ENCODE measurements at places on chromosomes 3 and 15.

DNA sequence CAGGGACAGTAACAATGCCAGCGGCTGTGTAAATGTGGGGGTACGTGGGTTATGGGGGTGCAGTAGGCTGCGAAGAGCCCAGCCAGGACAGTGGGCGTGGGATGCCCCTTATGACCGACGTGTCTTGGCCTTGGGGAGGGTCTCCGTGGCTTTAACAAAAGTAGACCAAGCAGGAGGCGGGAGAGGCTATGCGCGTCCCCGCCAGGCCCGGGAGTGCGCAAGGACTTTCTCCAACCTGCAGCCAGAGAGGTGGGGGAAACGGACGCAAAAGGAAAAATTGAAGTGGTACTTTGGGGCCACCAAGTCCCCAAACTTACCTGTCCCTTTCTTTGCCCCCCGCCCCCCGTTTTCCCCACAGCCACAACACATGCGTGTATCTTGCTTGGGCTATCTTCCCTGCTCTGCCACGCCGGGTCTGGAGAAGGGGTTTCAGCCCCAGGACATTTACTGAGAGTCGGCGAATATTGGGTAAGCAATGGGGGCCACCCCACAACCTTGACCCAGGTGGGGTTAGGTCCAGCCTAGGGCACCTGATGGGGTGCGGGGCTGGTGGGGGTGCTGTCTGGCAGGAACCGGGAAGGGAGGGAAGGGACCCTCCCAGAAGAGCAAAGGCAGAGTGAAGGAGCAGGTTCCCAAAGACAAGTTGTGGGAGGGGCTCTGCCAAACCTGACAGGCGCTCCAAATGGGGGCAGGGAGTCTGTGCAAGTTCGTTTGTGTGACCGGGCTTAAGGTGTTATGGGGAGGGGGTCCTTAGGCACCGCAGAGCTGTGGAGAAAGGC is 652 bp downstream of the ISLR2 start:
- no peak for DNase-seq

GRCh38 chr15:101488300-101489164 is 975 bp downstream of the PCSK6 start:
- peak; percentile 75 for DNase-seq

- no peak for DNase-seq
Observed at GRCh38 chr3:130341388-130341787, 4.1 kb upstream of the COL6A5 start.

DNA sequence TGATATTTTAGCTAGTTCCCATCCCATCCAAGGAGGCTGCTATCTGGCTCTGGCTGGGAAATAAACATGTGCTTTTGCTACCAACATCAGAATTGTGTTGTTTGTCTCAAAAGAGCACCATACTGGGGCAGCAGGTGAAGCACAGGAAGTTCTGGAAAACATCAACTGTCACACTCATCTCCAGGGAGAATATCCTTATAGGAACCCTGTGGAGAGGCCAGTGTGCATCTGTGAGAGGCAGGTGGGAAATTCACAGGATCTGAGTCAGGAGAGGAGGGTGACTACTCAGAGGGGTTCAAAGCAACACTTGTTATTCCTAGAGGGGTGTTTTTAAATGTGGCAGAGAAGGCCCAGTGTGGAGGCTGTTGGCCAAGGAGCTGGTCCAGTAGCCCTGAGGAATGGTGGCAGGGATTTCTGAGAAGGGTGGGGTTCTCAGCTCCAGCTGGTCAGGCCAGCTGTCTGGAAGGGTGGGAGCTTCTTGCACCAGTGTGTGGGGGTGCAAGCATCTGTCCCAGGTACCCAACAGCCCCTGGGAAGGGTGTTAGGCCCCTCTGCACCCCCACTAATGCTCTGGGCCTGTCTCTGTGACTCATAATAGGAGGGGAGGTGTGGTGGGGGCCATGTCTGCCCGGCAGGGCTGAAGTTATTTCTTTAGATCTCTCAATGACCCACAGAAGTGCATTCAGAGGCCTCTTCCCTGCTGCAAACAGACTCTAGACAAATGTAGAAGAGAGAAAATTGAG is 28.7 kb downstream of the RPSA start:
- no peak for DNase-seq

DNA sequence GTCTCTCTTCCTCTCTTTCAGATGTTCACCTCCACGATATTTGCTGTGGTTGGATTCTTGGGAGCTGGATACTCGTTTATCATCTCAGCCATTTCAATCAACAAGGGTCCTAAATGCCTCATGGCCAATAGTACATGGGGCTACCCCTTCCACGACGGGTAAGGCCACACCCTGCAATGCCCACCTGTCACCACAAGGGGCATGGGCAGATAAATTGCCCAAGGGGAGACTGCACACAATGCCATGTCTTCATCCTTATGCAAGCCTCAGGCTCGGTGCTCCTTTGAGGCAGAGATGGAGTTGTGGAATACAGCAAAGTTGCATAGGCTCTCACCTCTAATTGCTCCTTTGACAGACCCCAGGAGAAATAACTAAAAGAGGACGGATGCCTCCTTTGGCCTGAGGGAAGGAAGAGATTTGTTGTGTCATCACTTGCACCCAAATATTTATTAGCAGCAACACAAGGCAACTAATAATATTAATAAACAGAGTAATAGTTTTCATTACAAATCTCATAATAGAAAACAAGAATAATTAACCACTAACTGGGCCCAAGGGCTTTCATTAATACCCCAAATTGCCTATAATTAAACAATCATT is 13.2 kb downstream of the TM4SF4 start:
- DNase-seq, result peak; percentile 52

- DNase-seq, result no peak
Observed at GRCh38 chr3:151539599-151539998, 78.7 kb upstream of the IGSF10 start.

GRCh38 chr3:188584162-188584529 is 430.2 kb downstream of the LPP start:
- DNase-seq, result no peak

GRCh38 chr3:167837466-167837865 is 101.9 kb downstream of the SERPINI1 start:
- no peak for DNase-seq

- DNase-seq, result no peak
Observed at GRCh38 chr3:177420651-177421480, 223.6 kb upstream of the TBL1XR1 start.

DNA sequence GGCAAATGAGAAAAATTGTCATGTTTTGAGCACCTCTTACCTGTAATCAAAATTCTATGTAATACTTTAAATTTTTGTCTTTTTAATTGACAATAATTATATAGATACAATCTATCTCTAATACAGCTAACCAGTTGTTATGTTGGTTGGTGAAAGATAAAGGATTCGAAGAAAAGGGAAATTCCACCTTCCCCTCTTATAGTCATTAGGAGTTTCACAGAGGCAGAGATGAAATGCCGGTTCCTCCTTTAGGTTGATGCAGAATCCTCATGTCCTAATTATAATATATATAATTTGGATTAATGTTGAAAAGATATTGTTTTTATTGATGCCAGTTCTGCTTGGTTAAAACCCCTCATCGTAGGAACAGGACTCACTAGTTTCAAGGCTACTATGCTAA is 67.1 kb downstream of the LRCH3 start:
- DNase-seq, result no peak

DNA sequence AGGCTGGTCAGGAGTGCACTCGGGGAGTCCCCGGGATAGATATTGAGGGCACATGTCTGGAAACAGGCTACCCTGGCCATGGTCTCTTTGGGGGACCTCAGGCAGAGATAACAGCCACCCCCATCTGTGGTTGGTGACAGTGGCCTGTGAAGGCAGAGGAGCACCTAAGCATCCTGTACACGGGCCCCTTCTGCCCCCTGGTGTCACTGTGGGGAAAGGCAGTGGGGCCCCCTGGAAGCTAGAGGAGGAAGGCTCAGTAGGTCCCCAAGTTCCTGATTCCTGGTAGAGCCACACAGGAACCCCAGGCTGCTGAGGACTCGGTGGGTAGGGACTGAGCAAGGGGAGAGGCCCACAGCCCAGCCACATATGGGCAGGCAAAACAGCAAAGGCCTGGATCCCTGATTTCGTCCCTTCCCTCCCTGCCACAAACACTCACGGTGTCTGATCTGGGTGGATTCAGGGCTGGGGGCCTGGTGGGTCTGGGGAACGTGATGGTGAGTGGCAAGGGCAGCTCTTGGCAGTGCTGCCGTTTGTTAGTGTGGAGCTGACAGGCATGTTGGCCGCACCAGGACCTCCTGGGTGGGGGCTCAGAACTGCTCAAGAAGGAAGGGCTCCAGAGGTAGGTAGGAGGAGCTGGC is 14.1 kb upstream of the CXCR6 start:
- peak; percentile 57 for DNase-seq

GRCh38 chr15:58065445-58066041 is at the start of gene ALDH1A2:
TSS of gene ALDH1A2 (minus strand) at chr15:58065711. CDS start at chr15:58065650, 61 bp downstream.
- peak; percentile 71 for DNase-seq

- no peak for DNase-seq
Observed at GRCh38 chr3:66836363-66837152, 161.5 kb upstream of the KBTBD8 start.

DNA sequence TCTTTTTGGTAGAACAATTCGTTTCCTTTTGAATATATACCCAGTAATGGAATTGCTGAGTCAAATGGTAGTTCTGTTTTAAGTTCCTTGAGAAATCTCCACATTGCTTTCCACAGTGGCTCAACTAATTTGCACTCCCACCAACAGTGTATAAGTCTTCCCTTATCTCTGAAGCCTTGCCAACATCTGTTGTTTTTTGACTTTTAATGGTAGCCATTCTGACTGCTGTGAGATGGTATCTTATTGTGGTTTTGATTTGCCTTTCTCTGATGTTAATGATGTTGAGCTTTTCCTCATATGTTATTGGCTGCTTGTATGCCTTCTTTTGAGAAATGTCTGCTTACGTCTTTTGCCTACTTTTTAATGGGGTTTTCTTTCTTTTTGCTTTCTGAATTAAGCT is 270.6 kb upstream of the MEIS2 start:
- no peak for DNase-seq
